ENCODE measurements at places on chromosomes 12 and 14.

DNA sequence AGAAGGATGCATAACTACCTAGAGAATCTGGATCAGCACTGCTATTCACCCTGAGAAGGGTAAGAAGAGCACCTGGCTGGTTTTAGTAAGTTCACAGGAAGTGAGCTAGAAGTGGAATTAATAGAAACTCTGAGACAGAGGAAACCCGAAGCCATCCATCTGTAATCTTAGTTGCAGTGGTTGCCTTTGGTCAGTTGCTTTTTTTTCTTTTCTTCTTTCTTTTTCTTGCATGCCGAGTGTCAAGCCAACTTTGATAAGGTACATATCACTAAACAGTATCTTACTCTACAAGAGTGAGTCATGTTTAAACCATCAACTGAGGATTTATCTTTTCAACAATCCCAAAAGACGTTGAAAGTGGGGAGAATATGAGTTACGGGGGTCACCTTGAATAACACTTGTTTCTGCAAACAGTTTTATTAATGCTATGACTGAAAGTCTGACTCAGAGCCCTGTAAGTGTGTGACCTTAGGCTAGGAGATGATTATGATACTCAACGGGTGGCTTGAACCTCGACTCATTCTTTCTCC, 26.7 kb downstream of the C12orf75 start:
- no peak for DNase-seq

GRCh38 chr14:34300882-34301734, 160.9 kb downstream of the SPTSSA start:
- no peak for DNase-seq

- DNase-seq = peak; percentile 4
Measured at GRCh38 chr14:93332397-93332852, 411 bp downstream of the BTBD7 start.

GRCh38 chr12:10160617-10161385, 11.1 kb downstream of the OLR1 start:
- DNase-seq = no peak

DNA sequence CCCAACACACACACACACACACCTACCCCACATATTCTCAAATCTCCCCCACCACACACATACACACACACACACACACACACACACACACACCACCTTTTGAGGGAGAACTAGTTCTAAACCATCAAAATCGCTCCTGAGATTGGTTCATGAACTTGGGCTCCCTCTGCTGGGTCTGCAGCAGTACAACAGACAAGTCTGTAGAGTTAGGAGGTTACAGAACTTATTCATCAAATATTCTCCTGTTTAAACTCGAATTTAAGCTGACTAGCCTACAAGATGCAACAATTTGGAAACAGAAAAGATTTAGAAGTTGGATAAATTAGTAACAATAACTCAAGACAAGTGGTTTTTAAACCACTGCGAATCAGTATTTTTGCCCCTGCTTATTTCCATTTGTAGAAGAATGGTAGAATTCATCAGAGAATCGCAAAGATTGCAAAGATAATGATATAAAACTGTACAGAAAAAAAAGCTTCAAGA, 136.4 kb upstream of the USP15 start:
- DNase-seq = peak; percentile 15

GRCh38 chr14:22536853-22537338, 52.1 kb downstream of the DAD1 start:
- peak; percentile 77 for DNase-seq

DNA sequence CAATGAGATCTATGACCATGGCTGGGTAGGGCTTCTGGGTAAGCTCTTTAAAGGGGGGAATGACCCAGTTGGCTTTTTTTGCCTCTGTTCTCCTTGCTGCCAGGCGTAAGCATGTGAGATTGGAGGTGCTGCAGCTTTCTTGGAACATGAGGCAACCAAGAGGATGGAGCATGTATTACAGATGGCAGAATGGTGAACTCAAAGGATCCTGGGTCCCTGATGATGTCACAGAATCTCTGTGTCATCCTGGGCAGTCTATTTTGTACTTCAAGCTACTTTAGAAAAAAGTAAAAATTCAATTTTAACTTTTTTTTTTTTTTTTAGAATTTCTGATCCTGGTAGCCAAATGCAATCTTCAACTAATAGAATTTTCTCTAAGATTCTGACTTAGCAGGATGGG, 8.0 kb downstream of the KRT82 start:
- no peak for DNase-seq

DNA sequence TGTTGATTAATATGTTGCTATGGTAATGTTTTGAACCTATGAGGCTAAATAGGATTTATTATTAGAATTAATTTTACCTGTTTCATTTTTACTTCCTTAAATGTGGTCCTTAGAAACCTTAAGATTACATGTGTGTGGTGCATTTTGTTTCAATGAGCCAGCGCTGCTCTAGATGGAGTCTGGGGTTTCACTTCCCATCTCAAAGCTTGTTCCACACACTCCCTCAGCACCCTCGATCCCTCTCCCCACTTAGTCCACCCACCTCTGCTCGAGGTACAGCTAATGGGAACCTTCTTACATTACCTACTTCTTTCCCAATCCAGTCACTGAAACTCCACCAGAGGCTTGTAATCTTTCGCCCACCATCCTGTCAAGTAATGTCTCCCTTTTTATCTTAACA, 205.2 kb downstream of the PAX9 start:
- no peak for DNase-seq

DNA sequence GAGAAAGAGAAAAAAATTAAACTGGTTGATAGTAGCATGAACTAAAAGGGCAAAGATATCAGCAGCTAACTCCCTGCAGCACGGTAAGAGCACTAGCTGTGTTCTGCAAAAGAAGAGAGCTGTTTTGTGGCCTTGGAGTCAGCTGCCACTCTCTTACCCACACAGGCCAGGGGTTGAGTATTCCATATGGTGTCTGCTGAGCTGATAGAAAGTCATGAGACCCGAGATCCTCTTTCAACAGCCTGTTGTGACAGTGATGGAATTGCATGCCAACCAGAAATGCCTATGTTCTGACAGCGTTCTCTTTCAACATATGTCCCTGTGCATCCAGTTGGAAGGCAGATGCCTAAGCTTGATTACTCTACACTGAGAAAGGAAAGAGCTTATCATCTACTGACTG, 39.9 kb downstream of the TMTC1 start:
- no peak for DNase-seq

- DNase-seq = no peak
Measured at GRCh38 chr12:98256830-98257229, 258.6 kb upstream of the TMPO start.

GRCh38 chr12:53844994-53845844, 93.4 kb upstream of the HOXC13 start:
- DNase-seq = no peak

GRCh38 chr12:71504476-71504875, 64.9 kb downstream of the LGR5 start:
- no peak for DNase-seq

DNA sequence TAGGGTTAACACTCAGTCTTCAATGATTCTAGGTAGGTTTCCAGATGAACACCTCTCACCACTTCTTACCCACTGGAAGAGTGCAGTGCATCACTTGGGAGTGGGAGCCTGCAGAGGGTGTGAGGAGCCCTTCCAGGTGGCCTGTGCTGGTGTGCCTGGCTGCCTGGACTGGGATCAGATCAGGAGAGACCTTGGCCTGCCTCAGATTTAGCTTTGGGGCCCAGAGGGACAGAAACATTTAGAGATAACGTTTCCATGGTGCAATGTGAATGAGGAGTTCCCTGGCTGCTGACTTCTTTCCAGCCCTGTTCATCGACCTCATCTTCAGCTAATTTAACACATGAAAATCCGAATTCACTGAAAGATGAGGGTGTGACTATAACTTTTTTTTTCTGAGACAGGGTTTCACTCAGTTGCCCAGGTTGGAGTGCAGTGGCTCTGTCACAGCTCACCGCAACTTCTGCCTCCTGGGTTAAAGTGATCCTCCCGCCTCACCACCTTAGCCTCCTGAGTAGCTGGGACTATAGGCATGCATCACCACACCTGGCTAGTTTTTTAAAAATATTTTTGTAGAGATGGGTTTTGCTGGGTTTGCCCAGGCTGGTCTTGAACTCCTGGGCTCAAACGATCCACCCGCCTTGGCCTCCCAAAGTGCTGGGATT, 53.6 kb downstream of the SUSD6 start:
- no peak for DNase-seq

GRCh38 chr14:24673534-24674203, 39.7 kb upstream of the GZMB start:
- peak; percentile 53 for DNase-seq

DNA sequence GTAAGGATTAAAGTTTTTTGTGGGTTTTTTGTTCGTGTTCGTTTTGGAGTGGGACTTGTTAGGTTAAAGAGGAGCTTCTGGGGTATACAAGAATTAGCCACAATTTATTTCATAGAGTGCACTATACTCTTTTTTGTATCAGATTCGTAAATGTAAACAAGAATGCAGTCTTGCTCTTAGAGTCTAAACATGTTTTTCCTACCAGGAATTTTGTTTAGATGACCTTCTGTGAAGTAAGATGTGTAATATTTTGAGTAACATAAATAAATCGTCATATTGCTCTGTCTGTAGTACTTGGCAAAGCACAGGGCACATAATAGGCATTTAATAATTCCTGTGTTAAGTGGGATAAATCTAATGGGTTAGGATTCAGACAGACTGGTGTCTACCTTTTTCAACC, 9.6 kb downstream of the CNOT2 start:
- DNase-seq = no peak

DNA sequence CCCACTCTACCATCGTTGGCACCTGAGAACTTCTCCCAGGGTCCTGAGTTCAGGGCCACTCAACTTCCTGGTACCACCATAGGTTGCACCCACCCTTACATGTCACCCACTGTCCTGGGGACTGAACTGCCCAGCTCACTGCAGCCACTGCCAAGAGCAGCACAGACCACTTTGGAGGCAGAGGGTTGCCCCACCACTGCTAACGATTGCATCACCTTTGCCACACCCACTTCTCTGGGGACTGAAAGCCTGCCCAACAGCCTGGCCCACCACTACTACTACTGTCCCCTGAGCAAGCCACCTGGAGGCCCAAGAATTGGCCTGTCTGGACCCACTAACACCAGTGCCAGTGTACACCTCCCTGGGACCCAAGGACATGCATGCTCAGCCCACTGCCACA, 27.6 kb downstream of the CACNA2D4 start:
- no peak for DNase-seq

- DNase-seq = no peak
Measured at GRCh38 chr12:95231190-95231589, 13.6 kb downstream of the VEZT start.

- DNase-seq = no peak
Measured at GRCh38 chr14:20413744-20414082, 412 bp upstream of the TEP1 start.

DNA sequence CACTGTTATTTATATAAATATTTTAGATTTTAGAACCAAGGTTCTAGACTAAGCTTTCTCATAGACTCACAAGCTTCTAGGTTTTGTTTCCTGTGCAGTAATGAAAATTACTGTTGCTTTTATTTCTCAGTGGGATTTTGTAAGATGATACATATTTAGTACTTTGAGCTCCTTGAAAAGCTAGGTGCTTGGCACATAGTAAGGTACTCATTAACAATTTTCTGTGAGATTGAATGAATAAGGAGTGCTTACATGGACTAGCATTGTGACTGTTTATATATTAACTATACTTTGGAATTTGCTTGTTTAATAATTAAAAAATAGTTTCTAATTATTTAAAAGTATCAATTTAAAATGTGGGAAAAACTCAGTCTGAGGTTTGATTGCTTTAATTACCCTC, 85.7 kb downstream of the MIA2 start:
- DNase-seq = no peak

DNA sequence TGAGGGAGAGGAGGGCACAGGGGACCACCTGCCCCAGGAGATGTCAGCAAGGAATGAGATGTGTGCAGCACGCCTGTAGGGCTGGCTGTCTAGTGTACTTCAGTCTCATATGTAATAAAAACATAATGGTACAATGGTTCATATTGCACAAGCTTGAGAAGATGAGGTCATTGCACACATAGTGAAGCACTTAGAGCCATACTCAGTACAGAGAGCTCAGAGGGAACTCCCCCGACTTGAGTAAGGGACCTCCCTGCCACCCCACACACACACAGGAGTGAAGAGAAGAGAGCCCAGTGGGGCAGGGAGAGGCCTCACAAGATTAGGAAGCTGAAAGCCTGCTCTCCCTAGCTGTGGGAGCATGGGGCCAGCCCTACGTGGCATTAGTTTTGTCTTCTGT, 61.5 kb downstream of the SLC6A12 start:
- no peak for DNase-seq

- DNase-seq = peak; percentile 16
Measured at GRCh38 chr12:114684098-114684869, at the start of gene TBX3. Gene TBX3, minus strand, starts transcription at chr12:114684175. Its CDS starts 975 bp downstream, at chr12:114683200.

DNA sequence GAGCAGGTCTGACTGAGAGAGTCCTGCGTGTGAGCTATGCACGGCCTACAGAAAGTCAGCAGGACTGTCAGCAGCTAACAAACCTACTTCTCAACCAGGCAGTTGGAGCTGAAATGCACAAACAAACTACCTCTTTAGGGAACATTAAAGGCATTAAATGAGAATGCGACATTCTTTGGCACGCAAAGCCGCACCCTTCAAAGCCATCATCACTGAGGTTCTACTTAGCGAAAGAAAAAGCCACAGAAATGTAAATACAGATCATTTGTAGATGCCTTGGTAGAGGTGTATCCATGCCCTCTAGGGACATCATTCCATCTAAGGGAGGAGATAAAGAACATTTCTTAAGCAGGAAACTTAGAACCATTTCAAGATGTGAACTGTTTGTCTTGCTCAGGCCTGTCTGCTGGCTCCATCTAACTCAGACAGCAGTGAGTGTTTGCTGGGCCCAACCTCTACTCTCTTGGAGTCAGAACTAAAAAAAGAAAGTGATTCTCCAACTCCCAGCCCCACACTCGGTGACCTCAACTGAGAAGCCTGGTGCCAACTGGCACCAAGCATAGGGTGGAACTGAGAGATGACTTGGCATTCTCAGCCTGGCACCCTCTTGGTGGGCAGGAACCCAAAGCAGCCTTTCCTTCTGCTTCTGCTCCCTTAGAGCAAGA, 63.5 kb upstream of the MBIP start:
- DNase-seq = no peak

DNA sequence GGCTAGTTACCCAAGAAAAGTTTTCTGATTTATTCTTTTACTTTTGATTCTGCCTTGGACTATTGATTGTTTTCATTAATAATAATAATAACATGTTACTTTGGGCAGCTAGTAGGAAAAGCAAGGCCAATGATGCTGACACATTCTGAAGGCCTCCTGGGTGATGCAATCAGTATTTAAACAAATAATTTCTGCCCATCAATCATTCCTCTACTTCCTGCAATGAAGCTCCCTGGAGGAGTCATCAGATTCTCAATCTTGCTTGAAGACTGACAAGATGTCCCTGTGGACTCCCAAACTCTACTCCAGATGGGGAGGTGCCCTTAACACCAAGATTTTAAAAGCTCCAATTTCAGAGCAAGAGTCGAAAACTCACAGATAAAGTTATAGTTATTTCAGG, at the start of gene SPX:
Gene SPX (plus strand): TSS at position 244 of the 400 bp plus-strand sequence. CDS start 177 bp downstream, outside the sequence.
- no peak for DNase-seq

DNA sequence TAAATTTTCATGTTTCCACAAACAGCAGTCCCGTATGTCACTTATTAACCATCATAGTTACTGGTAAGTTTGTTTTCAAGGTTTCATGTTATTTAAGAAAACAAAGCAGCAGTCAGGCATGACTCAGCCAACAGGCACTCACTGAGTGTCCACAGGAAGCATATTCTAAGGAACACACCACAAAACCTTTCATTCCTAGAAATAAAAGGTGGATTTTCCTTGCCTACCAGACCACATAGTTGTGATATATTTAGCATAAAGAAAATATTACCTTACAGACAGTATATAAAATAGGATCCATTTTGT, 143.3 kb upstream of the AVPR1A start:
- no peak for DNase-seq
